ENCODE measurements at places on chromosomes 16 and 17.

GRCh38 chr16:88893127-88893968 is 26.9 kb upstream of the PABPN1L start:
- DNase-seq, result no peak

GRCh38 chr17:10280068-10280467 is 81.7 kb upstream of the GAS7 start:
- DNase-seq, result no peak

DNA sequence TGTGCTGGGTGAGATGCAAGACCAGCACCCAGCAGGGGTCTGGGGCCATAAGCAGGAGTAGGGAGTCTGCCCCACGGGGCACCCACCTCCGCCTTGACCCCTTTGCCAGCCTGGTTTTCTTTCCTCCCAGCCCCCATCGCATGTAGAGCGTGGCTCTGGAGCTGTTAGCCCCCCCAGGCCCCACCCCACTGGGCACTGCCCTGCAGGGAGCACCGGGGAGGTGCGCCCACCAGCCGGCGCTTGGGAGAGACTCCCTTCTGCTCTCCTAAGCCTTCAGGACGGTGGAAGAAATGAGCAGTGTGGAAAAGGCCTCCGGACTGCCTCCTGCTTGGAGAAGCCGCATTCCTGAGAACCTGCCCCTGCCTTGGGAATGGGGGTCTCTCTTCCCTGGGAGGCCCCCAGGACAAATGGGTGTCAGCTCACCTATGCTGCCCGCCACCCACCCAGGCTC is 186.2 kb downstream of the IRF8 start:
- DNase-seq, result no peak

- DNase-seq, result no peak
Observed at GRCh38 chr16:66517586-66518263, 32.2 kb downstream of the TK2 start.

DNA sequence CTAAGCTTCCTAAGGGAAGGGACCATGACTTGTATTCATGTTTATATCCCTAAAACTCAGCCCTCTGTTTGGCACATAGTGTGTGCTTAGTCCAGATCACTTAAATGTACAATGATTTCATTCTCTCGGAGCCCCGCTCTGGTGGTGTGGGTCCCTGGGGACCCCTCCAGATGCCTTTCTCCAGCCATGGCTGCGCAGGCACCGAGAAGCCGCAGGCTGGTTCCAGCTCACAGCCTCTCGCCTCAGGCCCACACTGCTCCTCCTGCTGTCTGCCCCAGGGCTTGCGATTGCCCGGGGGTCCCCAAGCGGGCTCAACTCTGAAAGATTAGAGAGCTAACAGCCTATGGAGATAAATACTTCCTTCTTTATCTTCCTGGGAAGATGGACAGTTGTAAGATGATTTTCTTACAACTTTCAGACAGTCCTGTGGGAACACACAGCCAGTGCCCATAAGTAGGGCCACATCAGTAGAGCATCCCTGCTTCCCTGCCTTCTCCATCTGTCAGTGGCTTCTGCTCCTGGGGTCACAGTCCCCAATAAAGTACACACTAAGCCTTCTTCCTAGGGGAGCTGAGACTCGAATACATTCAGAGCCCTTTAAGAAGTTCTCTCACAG is 66.2 kb downstream of the CENPV start:
- DNase-seq, result no peak

- DNase-seq, result no peak
Observed at GRCh38 chr17:50304781-50305404, 30.6 kb downstream of the TMEM92 start.

DNA sequence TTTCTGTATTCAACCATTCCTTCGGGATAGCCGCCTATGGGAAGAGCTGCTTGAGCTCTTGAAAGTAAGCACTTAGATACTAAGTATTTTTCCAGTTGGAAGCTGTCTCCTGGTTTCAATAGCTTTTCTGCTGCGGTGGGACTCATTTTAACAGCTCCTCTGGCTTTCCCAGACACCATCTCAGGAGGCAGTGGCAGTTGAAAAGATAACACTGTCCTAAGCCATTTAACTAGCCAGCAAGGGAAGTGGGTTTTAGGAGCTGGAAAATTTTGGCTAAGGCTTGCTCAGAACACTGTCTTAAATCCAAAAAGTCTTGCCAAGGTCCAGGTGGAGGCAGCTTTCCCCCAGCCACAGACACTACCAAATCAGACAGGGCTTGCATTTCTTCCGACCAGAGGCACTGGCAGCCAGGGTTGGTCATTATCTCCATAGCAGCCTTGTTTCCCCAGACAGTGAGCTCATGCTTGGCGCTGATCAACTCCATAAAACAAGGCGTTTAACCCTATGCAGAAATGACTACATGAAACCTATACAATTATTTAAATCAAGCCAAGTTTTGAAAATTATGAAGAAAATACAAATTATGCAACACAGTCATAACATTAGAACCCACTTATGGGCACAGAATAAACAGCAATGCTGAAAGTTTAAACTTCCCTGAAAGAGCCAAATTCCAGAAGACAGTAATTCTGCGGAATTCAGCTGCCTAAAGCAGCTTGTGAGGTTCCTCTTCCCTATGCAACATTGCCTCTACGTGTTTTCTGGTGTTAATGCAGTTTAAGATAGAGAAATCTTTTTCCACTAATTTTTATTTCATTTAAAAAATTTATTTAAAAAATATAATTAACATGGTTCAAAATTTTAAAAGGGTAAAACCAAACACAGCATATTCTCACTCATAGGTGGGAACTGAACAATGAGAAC is 25.0 kb downstream of the GABARAPL2 start:
- DNase-seq, result no peak

DNA sequence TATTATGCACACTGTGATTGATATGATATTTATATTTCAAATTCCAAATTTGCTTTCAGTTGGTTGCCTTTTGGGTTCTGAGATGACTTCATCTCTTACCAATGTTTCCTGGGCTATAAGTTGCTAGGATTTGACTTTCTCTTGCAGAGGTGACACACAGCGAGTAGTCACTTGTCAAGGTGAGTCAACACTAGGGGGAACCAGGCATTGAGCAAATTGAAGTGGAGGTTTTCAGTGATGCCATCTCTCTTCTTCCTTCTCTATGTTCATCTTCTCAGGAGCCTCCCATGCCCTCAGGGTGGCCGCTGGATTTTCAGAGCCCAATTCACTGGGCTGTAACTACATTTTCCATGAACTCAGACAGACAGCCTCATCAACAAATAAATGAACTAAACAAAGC is 6.0 kb upstream of the CPD start:
- no peak for DNase-seq

GRCh38 chr16:17396762-17397498 is 73.8 kb downstream of the XYLT1 start:
- peak; percentile 6 for DNase-seq

DNA sequence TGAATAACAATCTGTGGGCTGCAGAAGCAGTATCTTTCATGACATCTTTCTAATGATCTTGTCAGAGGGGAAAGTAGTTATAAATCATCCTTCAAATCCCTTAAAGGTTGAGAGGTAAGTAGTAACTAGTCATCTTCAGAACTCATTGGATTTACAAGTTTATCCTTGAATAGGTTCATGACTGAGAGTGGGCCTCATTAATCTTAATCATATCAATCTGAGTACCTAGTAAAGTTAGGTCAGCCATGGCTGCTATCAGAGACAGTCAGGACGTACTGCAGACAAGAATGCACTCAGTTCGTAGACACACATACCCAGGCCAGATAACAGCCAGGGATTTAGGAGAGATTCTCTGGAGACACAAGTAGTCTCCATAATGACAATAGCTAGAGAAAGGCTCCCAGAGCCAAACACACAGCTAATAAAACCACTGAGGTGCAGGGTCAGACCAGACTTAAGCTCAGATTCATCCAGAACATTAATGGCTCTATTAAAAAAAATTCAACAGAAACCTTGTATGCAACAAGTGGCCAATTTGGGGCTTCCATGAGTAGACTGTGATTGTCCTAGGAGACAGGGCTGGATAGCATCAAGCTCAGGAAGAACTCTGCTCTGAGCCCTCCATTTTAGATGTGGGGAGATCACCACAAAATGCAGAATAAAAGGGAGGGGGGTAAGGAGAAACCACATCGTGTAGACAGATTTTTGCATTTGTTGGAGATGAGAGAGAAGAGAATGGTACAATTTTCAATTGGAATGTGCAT is 65.8 kb downstream of the TBX4 start:
- DNase-seq, result no peak

DNA sequence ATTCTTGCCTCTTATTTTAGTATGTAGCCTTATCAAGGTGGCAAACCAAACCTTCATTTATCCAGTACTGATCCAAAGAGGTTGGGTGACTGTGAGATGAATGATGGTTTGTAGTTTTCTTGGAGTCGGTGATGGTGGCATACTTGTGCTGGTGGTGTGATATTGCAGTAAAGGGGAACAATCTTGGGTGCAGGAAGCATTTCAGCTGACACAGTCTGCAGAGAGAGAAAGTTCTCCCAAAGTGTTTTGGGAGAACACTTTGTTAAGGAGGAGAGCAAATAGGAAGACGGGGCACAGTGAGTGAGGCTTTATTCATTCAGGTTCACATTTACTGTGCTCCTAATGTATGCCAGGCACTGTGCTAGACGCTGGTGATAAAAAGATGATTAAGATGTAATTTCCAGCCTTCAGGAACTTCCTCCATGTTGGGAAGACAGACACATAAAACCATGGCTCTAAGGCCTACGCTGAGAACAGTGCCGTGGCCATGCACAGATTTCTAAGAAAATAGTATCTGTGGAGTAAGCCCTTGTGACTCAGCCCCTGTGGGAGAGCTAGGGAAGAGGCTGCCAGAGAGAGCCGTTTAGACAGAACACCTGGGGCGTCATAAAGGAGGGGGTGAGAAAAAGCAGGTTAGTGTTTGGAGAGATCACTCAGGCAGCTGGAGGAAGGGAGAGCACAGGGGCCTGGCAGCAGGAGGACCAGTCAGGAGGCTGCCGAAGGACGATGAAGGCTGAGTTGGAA is 13.8 kb downstream of the HEATR3 start:
- DNase-seq, result no peak

DNA sequence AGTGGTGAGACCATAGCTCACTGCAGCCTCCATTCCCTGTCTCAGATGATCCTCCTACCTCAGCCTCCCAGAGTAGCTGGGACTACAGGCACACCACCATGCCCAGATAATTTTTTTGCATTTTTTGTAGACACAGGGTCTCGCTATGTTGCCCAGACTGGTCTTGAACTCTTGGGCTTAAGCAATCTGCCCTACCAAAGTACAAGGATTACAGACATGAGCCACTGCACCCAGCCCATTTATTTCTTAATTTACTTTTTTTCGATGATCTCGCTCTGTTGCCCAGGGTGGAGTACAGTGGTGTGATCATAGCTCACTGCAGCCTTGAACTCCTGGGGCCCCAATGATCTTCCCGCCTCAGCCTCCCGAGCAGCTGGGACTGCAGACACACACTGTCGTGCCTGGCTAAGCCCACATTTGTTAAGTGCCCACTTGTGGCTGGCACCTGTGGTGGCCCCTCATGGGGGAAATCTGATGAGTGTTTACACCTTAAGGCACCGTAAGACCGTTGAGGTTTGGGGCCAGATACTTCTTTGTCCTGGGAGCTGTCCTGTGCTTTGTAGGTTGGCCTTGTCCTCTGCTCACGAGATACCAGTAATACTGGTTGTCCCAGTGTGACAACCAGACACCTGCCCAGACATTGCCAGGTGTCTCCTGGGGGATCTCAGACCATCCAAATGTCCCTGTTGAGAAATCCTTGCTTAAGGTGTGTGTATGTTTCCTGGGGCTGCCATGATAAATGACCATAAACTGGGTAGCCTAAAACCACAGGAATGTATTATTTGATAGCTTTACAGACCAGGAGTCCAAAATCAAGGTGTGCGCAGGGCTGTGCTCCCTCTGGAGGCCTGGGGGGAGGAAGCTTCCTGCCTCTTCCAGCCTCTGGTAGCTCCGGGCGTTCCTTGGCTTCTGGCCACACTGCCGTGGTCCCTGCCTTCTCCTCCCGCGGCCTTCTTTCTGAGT is 141.4 kb upstream of the GSE1 start:
- no peak for DNase-seq

GRCh38 chr16:80940069-80940856 is 66.4 kb downstream of the CMC2 start:
- DNase-seq, result no peak

- no peak for DNase-seq
Observed at GRCh38 chr16:88599092-88599733, 29.0 kb downstream of the ZC3H18 start.

- DNase-seq, result peak; percentile 54
Observed at GRCh38 chr17:15436473-15437302, 30.7 kb downstream of the CDRT4 start.

DNA sequence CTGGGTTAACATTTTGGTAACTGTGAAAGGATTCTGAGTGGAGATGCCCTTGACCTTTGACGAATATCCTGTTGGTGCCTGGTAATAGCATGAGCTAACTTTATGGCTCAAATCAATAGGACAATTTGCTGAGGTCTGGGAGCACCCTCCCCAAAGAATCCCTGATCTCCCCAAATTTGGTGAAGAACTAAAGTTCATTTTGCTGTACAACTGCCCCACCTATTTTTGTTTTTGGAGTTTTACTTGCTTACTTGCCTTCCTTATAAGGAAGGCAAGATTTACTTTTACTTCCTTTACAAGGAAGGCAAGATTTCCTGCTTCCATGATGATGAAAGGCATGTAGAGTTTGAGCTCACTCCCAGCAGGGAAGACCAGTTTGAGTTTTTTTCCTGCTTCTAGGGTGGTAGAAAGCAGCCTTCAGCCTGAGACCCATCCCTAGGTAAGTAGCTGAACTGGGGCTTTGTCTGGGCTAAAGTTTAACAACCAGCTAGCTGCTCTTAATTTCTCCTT is 2.8 kb downstream of the KRTAP4-9 start:
- no peak for DNase-seq

- DNase-seq, result no peak
Observed at GRCh38 chr17:78276098-78276887, 44.9 kb downstream of the TMEM235 start.

DNA sequence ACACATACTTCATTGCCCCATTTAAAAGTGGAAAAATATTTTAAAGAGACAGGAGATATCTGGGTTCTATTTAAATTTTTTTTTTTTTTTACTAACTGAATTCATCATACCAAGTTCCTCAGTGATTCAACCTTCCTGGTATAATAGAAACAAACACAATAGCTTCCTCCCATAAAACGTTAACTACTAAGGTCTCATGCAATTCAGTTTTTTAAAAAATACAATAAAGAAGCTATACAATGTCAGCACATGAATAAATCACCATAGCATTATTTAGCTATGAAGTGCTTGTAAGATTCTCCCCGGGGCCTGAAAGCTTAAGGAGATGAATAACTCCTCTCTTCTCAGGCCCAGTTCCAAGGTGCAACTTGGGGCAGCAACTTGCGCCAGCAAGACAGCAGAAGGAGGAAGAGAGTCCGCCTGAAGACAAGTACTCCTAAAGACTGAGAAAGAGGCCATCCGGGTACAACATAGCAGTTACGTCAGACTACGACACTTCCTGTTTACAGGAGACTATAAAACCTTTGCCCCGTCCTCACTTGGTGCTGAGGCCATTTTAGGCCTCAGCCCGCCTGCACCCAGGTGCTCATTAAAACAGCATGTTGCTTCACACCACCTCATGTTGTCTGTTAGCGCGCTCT is 81.5 kb downstream of the MYO1D start:
- DNase-seq, result no peak

DNA sequence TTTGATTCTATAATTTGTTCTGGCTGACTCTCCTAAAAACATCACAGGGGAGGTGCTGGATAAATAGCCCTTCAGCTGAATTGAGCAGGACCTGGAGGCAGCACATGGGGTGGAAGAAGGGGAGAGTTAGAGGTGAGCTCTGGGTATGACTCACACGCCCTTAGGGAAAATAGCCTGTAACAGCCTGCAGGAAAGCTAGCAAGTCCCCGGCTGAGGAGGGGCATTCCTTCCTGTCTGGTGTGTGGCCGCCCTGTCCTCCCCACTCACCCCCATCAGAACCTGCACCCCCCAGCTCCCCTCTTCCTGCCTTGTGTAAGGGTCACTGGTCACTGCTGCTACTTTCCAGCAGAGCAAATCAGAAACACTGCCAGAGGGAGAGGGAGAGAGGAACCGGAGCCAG is 187.4 kb downstream of the C16orf95 start:
- no peak for DNase-seq

Data from CD8-positive, alpha-beta memory T cell (primary cell).